Psoas muscle (tissue), 8 donors: ENCODE measurements at places on chromosomes 11 and 22.

DNA sequence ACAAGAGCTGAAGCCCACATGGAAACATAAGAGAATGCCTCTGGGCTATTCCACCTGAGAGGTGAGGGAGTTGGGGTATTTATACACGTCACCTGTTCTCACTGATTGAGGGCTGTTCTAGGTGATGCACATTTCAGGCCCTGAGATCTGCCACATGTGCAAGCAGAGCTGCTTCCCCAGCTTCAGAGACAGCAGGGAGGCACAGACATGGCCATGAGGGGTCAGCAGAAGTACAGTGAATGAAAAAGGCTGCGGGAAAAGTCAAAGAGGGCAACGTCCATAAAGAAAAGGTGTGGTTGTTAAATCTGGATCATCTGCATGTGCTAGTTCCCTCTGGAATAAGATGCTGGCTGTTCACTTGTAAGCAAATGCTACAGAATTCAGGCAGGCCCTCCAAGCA, 75.4 kb downstream of the GAB4 start:
- DNase-seq: no peak

DNA sequence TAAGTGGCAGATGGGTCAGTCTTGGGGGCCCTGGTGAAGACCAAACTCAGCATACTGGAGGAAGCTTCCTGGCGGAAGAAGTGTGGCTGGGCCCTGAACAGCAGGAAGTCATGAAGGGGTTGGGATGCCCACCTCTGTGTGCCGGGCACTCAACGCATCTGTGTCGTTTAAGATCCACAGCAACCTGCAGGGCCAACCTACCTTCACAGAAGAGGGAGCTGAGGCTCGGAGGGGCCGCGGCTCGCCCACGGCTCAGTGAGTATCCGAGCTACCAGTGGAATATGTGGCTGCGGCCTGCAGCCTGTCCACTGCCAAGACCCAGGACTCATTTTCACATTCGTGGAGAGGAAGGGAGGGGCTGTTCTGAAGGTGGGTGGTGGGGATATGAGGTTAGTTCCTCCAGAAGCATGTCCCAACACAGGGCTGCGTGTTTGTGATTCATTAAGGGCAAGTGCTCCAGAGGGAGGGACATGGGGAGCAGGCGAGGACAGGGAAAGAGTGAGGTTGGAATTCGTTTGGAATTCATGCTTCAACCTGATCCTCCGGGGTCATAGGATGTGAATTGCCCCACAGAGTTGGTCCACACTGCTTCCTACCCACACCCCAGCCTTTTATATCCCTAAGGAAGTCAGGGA, 99.6 kb downstream of the MPPED1 start:
- DNase-seq: no peak

- no peak for DNase-seq
Observed at GRCh38 chr11:113928311-113928710, 23.7 kb downstream of the HTR3B start.

DNA sequence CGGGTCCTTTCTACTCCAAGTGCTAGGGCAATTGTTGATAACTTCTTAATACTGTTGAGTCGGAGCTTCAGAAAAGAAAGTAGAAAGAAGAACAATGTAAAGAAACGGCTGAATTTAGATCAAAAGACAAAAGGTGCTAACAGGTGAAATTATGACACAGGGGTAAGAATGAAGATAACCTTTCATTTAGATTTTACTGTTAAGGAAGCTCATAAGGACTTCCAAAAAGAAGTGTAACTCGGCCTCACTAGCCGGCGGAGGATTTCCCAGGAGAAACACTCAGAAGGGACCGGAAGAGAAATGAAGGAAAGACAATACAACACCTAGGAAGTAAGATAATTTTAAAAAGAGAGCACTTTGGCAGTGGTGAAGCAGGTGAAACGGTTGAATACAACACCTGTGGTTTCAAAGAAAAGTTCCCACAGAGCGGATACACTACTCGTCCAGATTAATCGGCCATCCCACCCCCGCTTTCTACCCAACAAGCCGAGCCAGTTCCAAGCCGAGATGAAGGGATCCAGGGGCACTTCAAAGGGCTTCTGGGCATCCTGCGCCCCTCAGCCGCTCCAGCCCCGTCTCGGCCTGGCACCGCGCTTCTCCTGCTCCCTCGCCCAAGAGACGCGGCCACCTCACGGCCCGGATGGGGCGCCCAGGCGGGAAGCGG, 737 bp downstream of the PPP2R1B start:
- DNase-seq: no peak

- DNase-seq: no peak
Observed at GRCh38 chr11:120880498-120881175, 143.3 kb upstream of the TBCEL start.
